Mesothelial cell of epicardium (in vitro differentiated cells): ENCODE measurements at places on chromosomes 3 and 15.
A peak's percentile ranks its signal among the peaks of the same experiment; 100 is the strongest.

GRCh38 chr3:152147748-152148147, 121.0 kb upstream of the MBNL1 start:
- no peak for DNase-seq

- no peak for DNase-seq
Measured at GRCh38 chr3:11331101-11331500, 58.9 kb downstream of the ATG7 start.

DNA sequence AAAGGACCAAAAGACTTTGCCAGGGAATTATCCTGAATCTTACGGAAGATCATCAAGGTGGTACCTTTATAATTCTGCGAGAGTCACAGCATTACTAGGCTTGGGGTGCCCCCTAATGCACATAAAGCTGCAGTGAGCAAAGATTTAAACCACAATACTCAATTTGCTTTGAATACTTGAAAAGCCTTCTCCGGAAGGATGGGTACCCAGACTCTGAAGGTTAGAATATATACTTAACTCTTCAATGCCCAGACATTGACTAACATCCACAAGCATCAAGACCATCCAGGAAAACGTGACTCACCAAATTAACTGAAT, 117.8 kb upstream of the KCNH8 start:
- DNase-seq = no peak

DNA sequence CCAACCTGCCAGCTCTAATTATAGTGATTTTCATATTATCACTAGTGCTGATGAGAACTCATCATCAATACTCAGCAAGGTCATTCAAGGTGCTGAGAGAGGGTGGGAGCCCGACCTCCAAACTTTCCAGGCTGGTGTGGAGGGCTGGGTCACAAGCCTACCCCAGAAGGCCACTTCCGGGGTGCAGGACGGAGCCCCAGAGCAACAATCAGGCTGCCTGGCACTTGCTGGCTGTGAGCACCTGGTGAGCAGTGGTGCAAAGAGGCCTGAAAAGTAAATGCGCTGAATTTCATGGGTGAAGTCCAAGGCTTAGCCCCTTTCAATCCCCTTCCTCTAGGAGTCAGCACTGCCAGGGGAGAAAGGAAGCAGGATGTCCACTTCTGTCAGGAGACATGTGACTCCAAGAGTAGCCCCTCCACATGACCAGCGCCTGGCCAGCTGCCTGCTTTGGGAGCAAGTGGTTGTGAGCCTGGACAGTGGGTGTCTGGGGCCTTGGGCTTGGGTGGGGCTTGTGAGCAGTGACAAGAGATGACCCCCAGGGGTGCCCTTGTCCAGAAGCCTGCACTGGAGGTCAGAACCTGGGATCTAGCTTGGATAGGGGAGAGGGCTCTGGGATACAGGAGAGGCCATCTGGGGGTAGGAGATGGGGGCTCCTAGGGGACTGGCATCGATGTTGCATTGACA, 165.0 kb upstream of the TLE3 start:
- no peak for DNase-seq

DNA sequence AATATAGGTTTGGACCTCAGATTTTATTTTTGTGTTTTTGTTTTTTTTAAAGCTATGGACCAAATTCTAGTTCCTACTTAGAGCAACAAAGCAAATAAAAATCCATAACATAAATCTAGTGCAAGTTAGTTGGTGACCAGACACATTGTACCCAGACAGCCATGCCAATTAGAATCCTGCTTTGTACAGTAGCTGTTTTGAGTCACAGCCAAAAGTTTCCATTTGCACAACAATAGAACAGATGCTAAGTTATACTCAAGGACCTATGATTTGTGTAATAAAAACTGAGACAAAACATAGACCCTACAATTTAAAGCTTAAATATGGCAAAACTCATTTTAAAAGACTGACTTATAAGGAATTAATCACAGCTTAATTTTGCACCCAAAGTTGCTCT, 513.1 kb upstream of the CBLB start:
- no peak for DNase-seq

DNA sequence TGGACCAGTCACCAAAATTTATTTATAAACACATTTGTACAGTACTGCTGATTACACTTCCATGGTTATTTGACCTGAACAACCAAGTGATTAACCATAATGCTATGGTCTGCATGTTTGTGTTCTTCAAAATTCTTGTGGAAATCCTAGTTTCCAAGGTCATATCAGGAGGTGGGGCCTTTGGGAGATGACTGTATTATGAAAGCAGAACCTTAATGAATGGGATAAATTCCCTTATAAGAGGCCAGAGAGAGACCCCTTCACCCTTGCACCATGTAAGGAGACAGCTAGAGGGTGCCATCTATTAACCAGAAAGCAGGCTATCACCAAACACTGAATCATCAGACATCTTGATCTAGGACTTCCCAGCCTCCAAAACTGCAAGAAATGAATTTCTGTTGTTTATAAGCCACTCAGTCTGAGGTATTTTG, 1.9 kb downstream of the SCAPER start:
- no peak for DNase-seq

DNA sequence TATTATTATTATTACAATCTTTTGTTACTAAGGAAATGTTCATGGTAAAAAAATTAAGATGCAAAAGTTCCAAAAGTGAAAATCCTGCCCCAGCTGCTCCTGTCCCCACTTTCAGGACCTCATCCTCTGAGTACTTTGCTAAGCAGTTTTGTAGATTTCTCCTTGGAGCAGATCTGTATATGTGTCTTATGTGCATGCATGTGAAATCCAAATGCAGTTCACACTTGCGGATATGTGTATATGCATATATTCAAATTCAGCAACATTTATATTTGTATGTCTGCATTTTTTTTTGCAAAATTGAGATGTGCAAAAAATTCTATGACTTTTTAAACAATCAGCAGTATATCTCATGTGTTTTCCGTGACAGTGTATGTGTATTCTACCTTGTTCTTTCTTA, 19.2 kb downstream of the CHCHD6 start:
- no peak for DNase-seq

GRCh38 chr3:108780235-108780634, 23.0 kb upstream of the RETNLB start:
- DNase-seq = no peak

DNA sequence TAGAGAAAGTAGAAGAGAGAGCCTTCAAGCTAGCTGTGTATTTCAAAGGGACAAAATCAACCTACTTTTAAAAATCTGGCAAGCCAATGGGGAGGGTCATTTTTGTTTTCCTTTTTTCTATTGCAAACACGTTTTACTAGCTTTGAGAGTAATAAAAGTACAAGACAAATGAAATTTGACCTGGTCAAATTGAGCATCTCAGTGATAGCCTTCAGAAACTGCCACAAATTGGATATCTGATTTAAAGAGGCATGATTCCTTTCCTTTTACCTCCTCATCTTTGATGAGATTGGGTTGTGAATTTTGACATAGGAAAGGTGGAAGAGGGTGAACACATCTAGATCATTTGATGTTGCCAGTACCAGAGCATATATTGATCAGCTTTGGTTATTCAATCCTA, 53.6 kb upstream of the RBMS3 start:
- no peak for DNase-seq

- DNase-seq = peak; percentile 78
Measured at GRCh38 chr15:83365370-83365938, 81.0 kb upstream of the BNC1 start.

DNA sequence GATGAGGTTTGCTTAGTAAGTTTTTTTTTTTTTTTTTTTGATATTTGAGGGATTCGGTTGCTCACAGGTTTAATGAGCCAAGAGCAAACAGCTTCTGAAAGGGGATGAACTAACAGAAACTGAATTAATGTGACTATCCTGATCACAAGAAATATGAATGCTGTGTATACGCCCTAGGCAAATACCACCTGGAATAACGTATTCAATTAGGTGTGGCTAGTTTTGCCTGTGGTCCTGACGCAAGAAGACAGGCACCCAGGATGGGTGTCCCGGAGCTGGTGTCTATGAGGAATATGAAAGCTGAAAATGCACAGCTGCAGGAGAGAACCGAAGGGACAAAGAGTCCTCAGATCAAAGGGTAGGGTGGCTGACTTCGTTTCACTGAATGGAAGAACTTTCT, 14.6 kb downstream of the LSG1 start:
- no peak for DNase-seq

DNA sequence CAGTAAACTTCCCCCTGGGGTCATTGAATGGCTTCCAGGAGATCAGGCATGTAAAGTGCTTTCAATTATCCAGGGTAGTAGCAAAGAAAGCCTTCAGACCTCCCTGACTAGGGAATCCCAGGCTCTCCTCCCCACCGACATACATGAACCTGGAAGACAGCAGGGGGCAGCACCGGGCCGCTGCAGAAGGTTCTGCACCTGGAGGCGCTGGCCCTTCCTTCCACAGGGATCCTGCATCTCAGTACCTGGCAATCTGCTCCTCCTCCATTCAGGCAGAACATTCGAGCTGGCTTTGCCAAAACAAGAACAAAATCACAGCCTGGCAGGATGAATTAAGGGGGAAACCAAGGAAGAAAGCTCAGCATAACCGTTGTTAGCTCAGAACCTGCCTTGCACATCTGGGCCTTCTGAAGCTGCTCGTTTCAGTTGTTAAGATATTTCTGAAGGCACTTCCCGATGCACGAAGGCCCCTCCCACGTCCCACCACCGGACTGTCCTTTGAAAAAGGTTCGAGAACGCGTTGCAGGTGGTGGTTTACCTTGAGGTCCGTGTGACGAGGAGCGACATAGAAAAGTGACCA, 237.7 kb downstream of the SLCO3A1 start:
- peak; percentile 52 for DNase-seq

DNA sequence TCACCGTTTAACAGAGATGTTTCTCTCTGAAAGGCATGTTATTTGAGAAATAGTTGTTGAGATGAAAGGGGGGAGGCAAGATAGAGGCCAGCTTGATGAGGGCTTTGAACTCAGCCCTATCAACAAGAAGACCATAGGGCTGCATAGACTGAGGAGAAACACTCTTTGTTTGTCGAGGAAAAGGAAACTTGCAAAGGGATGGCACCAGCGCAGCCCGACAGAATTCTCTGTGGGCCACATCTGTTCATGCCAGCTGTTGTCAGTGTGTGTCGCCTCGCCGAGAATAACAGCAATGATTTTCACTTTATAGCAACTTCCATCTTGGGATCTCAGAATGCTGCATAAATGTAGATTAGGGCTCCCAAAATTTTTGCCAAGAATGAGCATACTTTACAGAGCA, 478.3 kb upstream of the TPRG1 start:
- no peak for DNase-seq

DNA sequence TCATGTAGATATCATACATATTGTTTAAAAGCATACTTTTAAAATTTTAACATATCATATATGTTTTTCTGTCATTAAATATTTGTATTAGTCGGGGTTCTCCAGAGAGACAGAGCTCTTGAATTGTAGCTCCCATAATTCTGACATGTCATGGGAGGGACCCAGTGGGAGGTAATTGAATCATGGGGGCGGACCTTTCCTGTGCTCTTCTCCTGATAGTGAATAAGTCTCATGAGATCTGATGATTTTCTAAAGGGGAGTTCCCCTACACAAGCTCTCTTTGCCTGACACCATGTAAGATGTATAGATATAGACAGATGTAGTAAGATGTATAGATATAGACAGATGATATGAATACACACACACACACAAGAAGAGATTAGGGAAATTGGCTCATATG, 161.2 kb upstream of the ABI3BP start:
- DNase-seq = no peak

DNA sequence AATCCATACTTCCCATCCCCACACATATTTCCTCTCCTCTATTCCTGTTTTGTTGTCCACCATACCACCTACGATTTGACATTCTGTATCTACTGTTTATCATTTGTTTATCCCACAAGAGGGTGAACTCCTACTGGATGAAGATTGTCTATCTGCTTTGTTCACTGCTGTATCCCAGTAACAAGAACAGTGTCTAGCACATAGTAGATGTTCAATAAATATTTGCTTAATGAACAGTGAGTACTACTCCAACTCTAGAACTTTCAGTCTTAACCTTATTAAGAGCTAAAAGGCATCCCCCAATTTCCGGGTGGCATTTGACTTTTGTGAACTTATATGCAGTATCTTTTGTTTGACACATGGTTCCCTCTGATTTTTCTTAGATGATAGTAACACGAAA, 1.3 kb downstream of the PYGO1 start:
- no peak for DNase-seq

DNA sequence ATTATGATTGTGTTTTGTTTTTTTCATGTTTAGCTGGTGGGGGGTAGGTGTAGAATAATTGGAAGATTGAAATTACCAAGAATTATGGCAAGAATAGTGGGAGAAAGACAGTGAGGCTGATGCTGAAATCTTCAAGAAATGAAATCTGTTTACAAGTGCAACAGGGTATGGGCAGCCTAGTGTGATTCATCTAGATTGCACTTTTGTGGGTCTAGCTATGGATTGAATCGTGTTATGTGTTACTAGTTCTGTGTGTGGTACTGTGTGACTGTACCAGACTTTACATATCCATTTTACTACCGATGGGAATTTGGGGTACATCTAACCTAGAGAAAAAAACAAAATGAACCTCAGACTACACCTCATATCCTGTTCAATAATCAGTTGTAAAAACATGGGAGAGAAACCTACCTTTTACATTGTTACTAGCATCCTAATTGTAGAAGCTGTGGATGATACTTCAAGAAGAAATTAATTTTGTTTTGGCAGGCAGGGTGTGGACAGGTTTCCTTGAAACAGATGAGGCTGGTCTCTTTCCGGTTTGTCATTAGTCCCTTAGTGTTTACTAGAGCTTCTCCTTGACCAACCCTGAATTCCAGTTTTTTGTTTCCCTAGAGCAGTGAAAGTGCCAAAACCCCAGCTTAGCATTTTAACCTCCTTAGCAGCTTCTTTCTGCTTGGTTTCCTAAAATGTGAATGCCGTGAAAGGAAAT, 47.9 kb downstream of the OPA1 start:
- no peak for DNase-seq

DNA sequence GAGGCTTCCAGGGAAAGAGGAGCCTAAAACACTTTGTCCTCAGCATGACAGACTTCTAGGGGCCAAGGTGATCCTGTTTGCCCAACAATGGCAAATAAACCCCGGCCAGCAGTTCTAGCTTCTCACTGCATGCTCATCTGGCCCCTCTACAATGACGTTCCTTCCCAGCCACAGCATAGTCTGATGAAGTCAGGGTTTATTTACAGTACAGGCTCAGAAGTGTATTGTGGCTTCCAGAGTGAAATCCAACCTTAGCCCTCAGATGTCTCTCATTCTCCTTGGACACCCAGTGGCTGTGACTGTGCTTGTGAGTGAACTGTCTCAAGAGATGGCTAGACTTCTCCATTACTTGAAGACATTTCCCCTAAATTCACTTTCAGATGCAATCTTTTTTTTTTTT, 40.8 kb downstream of the BFSP2 start:
- DNase-seq = no peak

- DNase-seq = no peak
Measured at GRCh38 chr3:65112751-65113300, 425.0 kb upstream of the ADAMTS9 start.

GRCh38 chr3:17076940-17077605, 192.3 kb downstream of the PLCL2 start:
- DNase-seq = no peak

DNA sequence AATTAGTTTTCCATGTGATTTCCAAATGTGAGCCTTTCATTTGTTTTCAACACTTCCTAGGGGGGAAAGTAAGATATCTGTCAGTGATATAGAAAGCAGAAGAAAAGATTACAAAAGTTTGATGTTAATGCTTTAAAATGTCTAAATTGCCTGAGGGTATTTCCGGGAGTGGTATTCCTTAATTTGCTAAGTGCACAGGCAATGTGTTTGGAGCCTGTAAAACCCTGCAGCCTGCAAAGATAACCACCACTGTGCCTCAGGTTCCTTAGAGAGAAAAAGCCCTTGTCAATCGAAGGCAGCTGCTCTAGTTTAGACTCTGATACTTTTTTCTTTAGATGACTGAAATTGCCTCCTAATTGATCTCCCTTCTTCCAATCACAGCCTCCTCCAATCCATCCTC, 154.9 kb downstream of the SSR3 start:
- no peak for DNase-seq

- no peak for DNase-seq
Measured at GRCh38 chr3:194285850-194286197, 65.3 kb downstream of the CPN2 start.
